Neural progenitor cell (in vitro differentiated cells): ENCODE measurements at places on chromosomes 5 and 9.

DNA sequence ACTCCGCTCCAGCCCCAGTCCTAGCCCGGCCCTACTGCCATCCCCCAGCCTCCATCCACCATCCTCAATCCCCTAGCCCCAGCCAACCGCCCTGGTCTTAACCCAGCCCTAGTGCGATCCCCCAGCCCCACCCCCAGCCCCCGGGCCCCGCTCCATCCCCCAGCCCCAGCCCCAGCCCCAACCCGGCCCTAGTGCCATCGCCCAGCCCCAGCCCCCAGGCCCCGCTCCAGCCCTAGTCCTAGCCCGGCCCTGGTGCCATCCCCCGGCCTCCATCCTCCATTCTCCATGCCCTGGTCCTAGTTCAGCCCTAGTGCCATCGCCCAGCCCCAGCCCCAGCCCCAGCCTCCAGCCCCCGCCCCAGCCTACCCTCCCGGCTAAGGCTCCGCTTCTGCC, 398 bp downstream of the TOR1A start:
- no peak for DNase-seq

DNA sequence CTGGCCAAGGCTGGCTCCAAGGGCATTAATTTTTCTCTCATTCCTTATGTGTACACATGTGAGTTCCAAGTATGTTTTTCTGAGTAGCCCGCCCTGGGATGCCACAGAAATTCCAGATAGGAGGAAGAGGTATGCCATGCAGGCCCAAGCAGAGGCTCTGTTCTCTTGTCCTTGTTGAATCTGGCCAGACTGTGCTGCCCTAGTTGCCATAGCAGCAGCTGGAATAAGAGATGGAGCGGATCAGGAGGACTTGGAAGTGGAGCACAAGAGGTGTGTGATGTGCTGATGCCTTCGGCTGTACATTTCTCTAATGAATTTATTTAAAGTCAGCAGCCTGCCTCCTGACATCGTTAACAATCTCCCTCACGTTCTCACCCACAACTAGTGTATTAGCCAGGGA, 235.6 kb upstream of the RPS23 start:
- DNase-seq: peak; percentile 53

- no peak for DNase-seq
These were observed 439.5 kb upstream of the RGMB start for GRCh38 chr5:98333921-98334320.

DNA sequence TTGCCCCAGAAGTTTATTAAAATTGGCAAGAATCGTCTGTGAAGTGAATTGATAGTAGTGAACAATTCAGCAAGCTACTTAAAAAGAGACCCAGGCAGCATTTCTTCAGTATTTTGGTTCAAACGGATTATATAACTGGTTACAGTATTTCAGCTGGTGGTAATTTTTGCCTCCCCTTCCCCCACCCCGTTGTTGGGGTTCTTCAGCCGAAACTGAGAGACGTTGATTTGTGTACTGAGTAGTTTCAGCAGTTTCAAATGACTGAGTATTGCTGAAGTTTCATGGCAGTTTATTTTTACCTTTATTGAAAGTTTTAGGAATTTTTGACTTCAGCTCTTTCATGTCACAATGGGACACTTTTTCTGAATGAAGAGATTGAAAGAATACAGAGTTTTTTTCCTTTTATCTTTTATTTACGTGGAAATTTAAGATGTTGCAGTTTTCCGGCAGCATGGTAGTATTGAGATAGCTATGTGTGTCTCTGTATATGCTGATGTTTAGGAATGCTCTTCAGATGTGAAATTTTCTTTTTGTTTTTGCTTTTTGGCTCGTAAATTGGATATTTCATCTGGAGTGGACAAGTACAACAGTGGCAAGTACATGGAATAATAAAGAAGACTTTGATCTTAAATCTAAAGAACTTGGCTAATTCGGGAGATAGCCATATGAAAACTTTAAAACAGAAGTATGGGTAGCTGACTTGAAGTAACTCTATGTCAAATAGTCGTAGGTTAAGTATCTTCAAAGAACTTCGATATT, 1.9 kb downstream of the GPBP1 start:
- DNase-seq: peak; percentile 13

GRCh38 chr5:61701877-61702602, 370.0 kb downstream of the ZSWIM6 start:
- no peak for DNase-seq

GRCh38 chr5:369151-369868, 47.8 kb downstream of the AHRR start:
- no peak for DNase-seq

DNA sequence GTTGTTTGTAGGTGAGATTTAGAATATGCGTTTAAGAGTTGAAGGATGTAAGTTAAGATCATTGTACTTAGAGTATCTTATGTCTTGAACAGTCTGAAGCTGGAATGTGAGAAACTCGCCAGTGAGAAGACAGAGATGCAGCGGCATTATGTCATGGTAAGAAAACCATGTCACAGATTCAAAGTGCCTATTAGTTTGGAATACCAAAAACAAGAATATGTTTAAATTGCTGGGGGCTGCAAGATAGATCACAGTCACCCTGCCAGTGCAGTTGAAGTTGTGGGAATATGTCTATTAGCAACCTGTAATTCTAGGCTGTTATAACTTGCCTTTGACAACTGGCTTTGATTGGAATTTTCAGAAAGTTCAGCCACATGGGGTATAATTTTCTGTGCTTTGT, 3.0 kb downstream of the TLE4 start:
- no peak for DNase-seq

GRCh38 chr9:104780796-104781395, 17.0 kb downstream of the NIPSNAP3B start:
- DNase-seq: no peak

- no peak for DNase-seq
These were observed 85.8 kb downstream of the ZSWIM6 start for GRCh38 chr5:61417851-61418250.
